ENCODE measurements at places on chromosomes 11 and 22. TPM values are rescaled to one million over a fixed set of nuclear protein-coding genes. Genes with fewer than 3 reads are reported as not detected.

EFCAB6 gene
- 1.4 TPM for total RNA-seq

GRCh38 chr11:34148504-34149165 lies 43.2 kb downstream of the NAT10 start:
- no peak overlapping the region for H3K4me3 ChIP-seq
- peaks cover 85% of the 10 kb centered on the region for H3K36me3 ChIP-seq
- H3K4me1 ChIP-seq, result no peaks in the 10 kb centered on the region
- H3K27ac ChIP-seq, result no peak overlapping the region
- no peak for DNase-seq

GGTLC3 gene
- not detected for total RNA-seq

GRCh38 chr22:37870273-37870672 lies 21.1 kb downstream of the EIF3L start:
- H3K4me1 ChIP-seq, result no peaks in the 10 kb centered on the region
- H3K27me3 ChIP-seq, result no peaks in the 10 kb centered on the region
- H3K36me3 ChIP-seq, result peaks cover 14% of the 10 kb centered on the region
- no peak for DNase-seq

- H3K36me3 ChIP-seq, result no peaks in the 10 kb centered on the region
- H3K27ac ChIP-seq, result peak overlapping the region; percentile 82
- no peaks in the 10 kb centered on the region for H3K27me3 ChIP-seq
- peaks cover 23% of the 10 kb centered on the region for H3K4me1 ChIP-seq
- peak overlapping the region; percentile 83 for H3K4me3 ChIP-seq
These were observed 908 bp downstream of the LIMK2 start for GRCh38 chr22:31212783-31213629.

KDELR3 gene
- not detected for total RNA-seq

GRCh38 chr11:117199053-117199915 lies at the start of gene TAGLN:
Gene TAGLN (plus strand): TSS chr11:117199370. CDS start chr11:117203014, 3,644 bp downstream.
- H3K36me3 ChIP-seq, result no peaks in the 10 kb centered on the region
- H3K27me3 ChIP-seq, result no peaks in the 10 kb centered on the region
- no peak within 1 kb of the TSS for H3K4me3 ChIP-seq
- no peak for DNase-seq
- H3K27ac ChIP-seq, result no peak within 1 kb of the TSS

GRCh38 chr11:132264616-132265015 lies 894.2 kb downstream of the NTM start:
- H3K4me3 ChIP-seq, result no peak overlapping the region
- H3K36me3 ChIP-seq, result no peaks in the 10 kb centered on the region
- no peaks in the 10 kb centered on the region for H3K27me3 ChIP-seq
- no peak for DNase-seq

All from naive thymus-derived CD4-positive, alpha-beta T cell (primary cell).